NCI-H526 treated with DMSO at 0.1 percent for 48 hours (cell line): ENCODE measurements at places on chromosomes 16 and 17.

GRCh38 chr16:57030346-57030902 lies 41.1 kb downstream of the NLRC5 start:
- no peak for DNase-seq

DNA sequence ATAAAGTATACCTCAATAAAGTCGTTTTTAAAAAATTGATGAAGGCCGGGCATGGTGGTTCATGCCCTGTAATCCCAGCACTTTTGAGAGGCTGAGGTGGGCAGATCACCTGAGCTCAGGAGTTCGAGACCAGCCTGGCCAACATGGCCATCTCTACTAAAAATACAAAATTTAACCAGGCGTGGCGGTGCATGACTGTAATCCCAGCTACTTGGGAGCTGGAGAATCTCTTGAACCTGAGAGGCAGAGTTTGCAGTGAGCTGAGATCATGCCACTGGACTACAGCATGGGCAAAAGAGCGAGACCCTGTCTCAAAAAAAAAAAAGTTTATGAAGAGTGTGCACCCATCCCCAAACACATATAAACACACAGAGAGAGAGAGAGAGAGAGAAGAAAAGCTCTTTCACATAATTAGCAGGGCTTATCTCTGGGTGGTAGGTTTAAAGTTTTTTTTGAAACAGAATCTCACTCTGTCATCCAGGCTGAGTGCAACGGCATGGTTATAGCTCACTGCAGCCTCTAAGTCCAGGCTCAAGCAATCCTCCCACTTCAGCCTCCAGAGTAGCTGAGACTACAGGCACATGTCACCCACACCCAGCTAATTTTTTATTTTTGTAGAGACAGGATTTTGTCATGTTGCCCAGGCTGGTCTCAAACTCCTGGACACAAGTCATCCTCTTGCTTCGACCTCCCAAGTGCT lies 3.0 kb downstream of the SREBF1 start:
- no peak for DNase-seq

GRCh38 chr17:13001991-13002615 lies 15.7 kb downstream of the ELAC2 start:
- no peak for DNase-seq

DNA sequence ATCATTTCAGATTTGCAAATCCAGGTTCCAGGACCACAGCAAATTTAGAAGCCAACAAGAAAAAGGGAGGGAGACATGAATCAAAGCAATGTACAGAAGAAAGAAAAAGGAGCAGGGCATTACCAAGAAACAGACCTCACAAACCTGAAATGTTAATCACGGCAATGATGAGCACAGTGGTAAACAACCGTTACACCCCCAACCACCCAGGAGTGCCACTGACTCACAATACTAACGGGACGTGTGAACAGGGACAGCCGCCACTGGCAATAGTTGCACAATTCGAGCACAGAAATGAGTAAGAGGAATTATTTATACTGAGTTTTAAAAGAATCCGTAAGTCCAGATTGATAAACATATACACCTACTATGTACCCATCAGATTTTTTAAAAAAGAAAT lies 13.8 kb downstream of the USP22 start:
- DNase-seq, result no peak

DNA sequence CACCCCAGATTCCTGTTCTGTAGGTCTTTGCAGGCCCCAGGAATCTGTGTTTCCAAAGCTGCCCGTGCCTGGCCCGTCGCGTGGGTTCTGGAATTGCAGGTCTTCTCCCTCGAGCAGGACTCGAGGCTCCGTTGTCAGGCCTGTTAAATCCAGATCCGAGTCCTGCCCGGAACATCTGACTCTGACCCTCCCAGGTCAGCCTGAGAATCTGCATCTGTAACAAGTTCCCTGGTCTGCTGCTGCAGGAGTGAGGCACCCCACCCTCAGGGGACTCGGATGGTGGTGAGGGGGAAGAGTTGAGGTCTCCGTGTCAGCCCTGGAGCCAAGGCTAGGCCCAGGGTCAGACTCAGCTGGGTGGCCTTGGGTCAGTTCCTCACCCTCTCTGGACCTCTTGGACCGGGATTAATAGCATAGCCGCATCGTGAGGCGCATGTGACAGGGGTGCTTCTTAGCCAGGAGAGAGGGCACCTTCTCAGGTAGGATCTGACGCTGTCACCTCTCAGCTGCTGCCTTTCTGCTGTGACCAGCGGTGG lies 8.8 kb downstream of the SPIRE2 start:
- no peak for DNase-seq

- DNase-seq, result no peak
Observed at GRCh38 chr16:20833086-20833485, 26.8 kb downstream of the REXO5 start.

- peak; percentile 61 for DNase-seq
Observed at GRCh38 chr17:44533533-44534246, 23.6 kb upstream of the FZD2 start.

DNA sequence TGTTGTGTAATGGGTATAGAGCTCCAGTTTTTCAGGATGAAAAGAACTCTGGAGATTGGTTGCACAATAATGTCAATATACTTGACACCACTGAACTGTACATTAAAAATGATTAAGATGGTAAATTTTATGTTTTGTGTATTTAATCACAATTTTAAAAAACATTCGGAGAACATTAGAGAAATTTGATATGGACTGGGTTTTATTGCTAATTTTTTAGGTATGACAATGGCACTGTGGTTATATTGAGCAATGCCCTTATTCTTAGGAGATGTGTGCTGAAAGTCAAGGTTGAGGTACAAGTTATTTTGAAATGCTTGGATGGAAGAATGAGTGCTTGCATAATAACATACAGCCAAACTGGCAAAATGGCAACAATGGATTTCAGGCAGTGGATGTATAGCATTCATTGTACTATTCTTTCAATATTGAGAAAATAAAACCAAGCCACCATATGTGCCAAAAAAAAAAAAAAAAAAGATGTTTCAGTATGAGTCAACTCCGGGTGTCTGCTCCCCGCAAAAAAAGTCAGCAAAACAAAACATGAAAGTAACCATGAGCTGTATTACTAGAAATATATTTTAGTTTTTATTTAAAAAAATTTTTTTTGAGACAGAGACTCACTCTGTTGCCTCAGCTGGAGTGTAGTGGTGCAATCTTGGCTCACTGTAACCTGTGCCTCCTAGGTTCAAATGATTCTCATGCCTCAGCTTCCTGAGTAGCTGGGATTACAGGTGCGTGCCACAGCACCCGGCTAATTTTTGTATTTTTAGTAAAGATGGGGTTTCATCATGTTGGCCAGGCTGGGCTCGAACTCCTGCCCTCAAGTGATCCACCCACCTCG lies 19.8 kb downstream of the HOXB1 start:
- no peak for DNase-seq
